Renal pelvis (tissue), 12 donors: ENCODE measurements at places on chromosomes 2 and 18.

- no peak for DNase-seq
These were observed 217.4 kb downstream of the KCNE4 start for GRCh38 chr2:223269386-223269785.

- no peak for DNase-seq
These were observed 281.9 kb downstream of the SRBD1 start for GRCh38 chr2:45329045-45329677.

DNA sequence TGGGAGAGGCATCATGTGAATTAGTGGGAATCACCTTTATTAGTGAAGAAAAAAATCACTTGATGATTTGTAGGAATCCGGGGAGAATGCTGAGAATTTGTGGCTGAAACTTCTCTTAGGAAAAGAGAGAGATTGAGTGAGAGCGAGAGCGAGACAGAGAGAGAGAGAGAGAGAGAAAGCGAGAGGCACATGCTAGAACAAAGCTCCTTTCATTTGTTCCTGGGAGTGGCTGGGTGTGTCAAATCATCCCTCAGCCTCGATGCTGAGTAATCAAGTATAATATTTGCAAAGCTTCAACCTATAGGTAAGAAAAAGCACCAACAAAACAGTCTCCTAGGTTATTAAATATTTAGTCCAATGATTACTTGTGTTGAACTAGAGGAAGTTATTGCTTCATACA lies 4.4 kb upstream of the SERPINB5 start:
- DNase-seq: no peak

DNA sequence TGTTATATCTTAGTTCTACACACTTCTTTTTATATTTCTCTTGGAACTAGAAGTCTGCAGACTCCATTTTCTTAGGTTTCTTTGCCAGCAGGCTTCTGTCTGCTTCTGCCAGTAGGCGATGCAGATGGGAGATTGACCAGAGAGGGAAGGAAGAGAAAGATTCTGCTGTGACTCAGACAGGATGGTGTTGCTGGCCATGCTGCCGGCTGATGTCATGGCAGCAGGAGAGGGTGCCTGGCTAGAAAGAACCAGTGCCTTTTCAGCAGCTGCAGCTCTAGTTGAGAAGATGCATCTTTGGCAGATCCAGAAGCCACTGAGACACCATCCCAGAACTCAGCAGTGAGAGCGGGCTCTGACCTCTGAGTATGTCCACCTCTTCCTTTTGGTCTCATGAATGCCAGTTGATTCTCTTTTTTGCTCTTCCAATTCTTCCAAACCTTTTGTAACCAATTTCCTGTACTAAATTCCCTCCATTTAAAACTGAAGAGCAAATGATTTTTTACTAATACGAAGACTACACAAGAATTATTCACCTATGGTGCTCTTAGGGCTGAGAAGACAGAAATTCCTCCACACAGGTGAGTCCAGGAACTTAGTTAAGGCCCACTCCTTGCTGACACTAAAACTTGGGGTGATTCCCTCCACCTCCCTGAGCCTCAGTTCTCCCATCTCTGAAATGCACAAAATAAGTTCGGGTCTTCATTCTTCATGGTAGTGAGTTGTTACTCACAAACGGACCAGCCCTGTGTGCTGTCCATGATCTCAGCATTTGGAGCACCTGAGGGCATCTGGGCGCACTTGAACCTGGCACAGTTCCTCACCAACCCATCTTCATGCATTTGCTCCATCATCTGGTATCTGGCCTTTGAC lies 200.7 kb downstream of the MYCN start:
- DNase-seq: no peak

GRCh38 chr2:99615247-99615771 lies 125.5 kb upstream of the REV1 start:
- DNase-seq: no peak

GRCh38 chr2:160730296-160730995 lies 236.8 kb upstream of the RBMS1 start:
- peak; percentile 51 for DNase-seq

- no peak for DNase-seq
These were observed 164.4 kb upstream of the SESTD1 start for GRCh38 chr2:179429060-179429471.

DNA sequence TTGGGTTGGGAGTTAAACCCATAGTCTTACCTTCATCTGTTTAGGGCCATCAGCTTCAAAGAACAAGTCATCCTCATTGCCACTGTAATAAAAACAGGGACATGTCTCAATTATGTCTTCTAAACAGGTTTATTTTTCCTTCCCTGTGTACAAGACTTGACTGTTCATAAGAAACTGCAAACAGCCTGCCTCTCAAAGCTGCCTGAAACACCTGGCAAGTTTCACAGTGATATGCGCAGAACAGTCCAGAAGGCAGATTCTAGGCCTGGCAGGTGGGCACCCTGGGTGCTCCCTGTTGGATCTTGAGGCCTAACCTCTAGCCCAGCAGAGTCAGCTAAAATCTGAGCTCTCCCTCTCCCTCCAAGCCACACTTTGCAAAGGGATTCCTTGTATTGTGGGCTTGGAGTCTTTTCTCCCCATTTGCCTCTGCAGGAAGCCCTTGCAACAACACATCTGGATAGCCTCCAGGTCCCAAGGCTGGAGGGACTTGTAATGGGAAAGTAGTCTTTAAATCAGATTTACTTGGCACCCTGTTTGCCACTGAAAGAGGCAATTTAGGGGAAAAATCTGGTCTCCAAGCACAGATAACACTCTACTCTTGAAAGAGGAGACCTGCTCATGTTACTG lies 930 bp downstream of the IL1B start:
- no peak for DNase-seq

DNA sequence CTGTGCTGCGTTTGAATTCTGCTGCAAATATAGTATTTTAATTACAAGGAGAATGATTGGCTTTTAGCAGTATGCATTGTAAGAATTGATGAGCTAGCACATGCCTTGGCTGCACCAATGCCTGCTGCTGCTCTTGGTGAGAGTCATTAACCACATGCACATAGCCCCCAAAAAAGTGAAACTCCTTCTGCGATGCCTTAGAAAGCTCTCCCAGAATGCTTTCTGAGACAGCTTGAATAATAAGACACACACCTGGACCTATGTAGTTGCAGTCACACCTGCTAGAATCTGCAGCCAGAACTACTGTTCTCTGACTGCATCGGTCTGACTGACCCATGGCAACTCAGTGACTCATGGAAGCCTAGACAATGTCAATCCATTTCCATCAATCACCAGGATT lies 170.1 kb upstream of the DDX18 start:
- no peak for DNase-seq

DNA sequence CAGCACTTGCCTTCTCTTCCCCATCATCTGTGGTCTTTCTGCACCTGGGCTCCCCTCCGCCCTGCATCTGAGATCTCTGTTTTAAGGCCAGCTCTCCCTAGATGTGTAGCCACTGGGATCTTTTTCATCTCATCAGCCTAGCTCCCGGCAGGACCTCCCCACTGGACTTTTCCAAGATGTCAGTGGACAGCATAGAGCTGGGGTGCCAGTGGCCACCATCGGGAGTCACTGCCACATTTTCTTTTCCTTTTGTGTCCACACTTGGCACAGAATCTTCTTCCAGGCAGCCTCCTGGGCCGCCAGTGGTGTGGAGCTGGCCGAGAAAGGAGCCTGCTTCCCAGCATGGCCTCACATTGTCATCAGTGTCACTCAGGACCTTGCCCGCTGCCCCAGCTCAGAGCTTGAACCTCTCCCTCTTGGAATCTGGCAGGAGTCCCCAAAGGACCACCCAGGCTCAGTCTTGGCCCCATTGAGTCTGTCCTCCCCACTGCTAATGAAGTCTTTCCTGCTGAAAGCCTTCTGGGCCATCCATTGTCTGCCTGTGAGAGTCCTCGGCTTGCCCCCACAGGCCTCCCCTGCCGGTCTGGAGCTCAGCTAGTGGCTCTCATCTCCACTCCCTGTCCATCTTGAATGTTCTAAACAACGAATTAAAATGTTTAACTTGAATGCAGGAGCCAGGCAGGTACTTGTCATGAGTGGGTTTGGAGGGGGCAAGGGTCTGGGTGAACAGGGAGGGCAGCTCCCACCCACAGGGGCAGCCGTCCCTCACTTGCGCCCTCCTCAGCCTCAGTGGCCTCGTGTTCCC lies 324.4 kb downstream of the GBX2 start:
- DNase-seq: no peak

DNA sequence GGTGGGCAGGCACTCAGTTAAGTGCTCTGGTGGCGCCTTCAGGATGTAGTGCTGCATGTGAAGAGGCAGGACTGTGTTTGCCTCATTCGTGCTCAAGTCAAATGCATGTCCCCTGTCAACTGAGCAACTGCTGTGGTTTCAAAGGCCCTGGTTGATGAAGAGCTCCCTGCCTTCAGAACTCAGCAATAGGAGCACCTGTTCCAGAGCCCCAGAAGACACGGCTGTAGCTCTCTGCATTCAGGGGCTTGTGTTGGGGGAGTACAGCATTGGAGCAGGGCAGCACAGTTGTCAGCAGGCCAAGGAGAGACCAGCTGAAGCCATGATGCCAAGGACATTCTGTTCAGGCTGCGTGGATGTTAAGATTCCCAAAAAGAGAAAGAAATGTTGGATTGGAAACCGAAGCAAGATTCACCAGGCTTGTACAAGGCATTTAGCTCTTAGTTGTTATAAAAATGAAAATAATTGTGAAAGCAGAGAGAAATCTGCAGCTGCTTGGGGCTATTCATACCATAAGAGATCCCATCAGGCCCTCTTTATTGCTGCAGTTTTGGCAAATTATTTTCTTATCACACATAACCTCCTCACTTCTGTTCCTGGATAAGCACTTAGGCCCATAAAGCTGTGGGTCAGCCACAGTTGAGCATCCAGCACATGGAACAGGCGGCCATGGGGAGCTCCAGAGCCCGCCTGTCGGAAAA lies 252.4 kb upstream of the ZNF521 start:
- DNase-seq: no peak

DNA sequence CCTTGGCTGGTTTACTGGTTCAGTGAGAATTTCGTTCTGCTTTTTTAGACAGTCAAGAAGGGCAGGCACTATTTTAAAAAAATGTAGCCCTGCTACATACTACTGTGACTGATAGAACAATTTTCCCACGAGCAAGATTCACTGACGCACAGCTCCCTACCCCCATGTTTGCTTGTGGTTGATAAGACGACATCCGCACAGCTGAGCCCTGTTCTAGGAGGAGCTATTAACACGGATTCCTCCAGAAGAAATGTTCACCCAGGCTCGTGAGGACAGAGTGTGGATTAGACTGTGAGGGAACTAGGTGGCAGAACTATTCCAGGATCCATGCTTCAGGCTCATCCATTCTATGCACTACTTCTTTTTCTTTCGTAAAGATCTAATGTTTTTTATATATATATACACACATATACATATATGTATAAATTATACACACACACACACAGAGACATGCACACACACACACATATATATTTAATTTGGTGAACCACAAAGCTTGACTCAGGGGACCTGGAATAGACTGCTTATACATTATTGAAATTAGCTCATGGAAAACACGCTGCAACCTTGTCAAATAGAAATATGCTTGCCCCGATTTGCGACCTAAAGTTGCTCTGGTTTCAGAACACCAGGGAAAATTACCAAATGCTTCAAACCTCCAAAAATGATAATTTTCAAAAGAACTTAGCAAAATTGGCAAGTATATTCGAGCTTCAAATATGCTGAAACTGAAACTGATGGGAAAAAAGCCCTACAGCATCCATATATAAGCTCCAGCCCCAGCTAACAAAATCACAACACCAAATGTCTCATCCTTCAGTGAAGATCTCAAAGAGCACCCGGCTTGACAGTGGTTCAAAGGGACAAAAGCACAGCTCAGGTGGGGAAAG lies 370.4 kb downstream of the SOCS6 start:
- no peak for DNase-seq

GRCh38 chr2:221429741-221430491 lies 142.2 kb downstream of the EPHA4 start:
- no peak for DNase-seq

GRCh38 chr2:30871440-30871839 lies 64.2 kb upstream of the CAPN13 start:
- DNase-seq: no peak
